ENCODE measurements at places on chromosomes 1 and 21.

DNA sequence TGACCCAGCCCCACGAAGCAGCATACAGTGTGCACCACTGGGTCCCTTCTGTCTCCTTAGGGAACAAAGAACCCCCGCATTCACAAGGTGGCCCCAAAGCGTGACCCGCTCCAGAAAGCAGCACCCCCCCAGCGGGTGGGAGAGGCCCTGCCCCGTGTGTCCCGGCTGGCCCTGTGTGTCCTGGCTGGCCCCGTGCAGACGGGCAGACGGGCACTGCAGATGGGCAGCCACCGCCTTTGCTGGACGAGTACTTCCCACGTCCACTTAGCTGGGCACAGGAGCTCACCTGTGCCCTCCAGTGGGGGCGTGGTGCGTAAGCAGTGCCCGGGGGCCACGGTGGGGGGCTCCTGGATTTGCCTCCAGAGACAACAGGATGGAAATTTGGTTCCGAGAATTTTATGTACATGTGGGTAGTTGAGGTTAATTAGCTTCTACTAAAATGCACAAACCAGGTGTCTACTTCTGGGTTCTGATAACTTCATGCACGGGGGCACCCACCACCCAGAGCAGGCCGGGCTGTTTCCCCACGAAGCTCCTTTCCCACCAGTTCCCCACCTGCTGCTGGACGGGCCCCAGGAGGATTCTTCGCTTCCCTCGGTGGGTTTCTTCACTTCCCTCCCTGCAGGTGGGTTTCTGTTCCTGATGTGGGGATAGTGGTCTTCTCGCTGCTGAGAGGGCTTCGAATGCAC lies 33.2 kb upstream of the SLC19A1 start:
- no peak for DNase-seq

- no peak for DNase-seq
These were observed 3.6 kb upstream of the BACH1 start for GRCh38 chr21:29295066-29295650.

DNA sequence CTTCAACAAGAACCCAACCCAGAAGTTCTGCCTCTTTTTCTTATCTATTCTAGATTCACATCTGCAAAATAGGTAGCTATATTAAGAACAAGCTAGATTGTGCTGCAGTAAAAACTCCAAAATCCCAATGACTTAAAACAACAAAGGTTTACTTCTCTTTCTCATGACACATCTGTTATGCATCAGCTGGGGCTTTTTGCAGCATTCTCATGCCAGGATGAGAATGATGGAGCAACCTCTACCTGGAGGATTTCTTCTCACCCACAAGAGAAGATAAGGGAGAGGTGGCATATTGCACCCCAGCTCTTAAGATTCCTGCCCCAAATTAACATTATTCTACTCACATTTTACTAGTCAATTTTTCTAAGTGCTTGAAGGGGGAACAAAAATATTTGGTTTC lies 152.3 kb upstream of the SPAG17 start:
- DNase-seq = no peak

- DNase-seq = no peak
These were observed 86.5 kb upstream of the IFFO2 start for GRCh38 chr1:19042675-19043578.

DNA sequence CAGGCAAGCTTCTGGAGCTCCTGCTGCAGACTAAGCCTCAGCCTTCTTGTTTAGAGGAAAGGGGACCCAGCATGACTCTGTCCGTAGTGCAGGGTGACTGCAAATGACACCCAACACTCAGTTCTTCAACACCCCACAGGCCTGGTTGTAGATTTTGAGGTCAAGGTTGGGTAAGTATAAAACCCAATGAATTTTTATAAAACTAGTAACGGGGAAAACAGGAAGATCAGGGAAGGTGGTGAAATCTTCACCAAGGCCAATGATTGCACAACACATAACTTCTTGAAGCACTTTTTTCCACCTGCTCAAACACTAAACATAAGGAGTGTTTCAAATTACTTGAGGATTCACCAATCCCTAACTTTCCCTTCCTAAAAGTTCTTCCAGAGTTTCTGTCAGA lies 89.4 kb upstream of the JAK1 start:
- DNase-seq = no peak

DNA sequence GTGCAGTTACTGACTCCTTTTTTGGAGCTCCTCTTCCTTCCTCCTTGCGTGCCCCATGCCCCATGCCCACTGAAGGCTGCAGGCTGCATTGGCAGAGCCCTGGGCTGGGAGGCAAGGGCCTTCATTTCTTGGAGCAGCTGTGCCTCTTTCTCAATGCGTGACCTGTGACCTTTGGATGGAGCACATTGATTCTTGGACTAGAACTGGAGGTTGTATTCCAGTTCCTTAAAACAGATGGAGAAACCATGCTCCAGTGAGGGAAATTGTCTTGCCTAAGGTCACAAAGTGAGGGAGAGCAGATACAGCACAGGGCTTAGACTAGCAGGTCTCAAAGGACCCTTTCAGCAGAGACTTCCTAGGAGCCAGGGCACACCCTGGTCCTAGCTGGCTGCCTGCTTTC lies 9.0 kb downstream of the TMEM269 start:
- no peak for DNase-seq

Data from T-helper 2 cell treated with Interferon-gamma antibody and Interleukin-4, amounts not matched to agents 5 μg/mL and 100 μg/mL, for 36 hours (primary cell).